ENCODE measurements at places on chromosomes 11 and 22. TPM values are rescaled to one million over a fixed set of nuclear protein-coding genes. Genes with fewer than 3 reads are reported as not detected.

The GLYAT gene
- total RNA-seq, result not detected

The FEN1 gene
- total RNA-seq, result 14.7 TPM

The OTUB1 gene
- 19.9 TPM for total RNA-seq

The C11orf87 gene
- 0.09 TPM for total RNA-seq

The CFAP300 gene
- 2.5 TPM for total RNA-seq

Measured in muscle of leg (tissue), 16 donors.